ENCODE measurements at places on chromosomes 3 and 15.
A peak's percentile ranks its signal among the peaks of the same experiment; 100 is the strongest.

DNA sequence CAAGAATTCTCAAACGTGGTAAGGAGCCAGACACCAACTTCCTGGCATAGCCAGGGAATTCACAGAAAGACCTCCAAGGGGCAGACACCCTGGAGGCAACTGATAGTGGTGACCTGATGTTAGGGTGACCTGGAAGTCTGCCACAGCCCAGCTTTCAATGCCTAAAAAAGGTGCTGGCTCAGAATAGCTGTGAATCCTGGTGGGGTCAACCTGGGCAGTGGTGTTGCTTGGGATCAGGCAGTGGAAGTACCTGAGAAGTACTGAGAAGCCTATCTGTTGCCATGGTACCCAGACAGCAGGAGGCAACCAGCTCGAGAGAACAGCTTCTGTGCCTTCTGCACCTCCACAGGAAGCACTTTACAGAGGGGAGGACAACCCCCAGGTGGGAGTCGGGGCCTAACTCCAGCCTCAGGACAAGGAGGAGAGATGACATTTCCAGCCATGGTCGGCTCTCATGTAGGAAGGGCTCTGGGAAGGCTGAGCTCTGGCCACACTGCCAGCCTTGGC is 55.4 kb upstream of the LARS2 start:
- DNase-seq: no peak

- no peak for DNase-seq
Measured at GRCh38 chr3:186985661-186986364, 55.5 kb downstream of the ST6GAL1 start.

DNA sequence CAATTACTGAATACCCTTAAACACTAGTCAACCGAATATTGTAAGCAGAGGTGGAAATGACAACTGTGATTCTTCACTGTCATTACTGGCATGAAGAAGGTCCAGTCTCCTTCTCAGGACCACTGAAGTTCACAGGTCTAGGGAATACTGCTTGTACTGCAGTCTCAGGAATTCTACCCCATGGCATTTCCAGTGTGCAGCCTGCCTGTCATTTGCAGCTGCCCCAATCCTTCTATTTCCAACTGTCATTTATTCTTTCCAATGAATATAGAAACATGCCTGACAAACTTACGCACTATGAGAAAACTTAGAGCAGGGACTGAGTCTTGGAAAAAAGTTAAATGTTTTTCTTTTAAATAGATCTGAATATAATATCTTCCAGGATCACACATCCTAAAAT is 308.0 kb upstream of the THBS1 start:
- no peak for DNase-seq

- no peak for DNase-seq
Measured at GRCh38 chr3:130823241-130823884, 70.5 kb upstream of the ATP2C1 start.

DNA sequence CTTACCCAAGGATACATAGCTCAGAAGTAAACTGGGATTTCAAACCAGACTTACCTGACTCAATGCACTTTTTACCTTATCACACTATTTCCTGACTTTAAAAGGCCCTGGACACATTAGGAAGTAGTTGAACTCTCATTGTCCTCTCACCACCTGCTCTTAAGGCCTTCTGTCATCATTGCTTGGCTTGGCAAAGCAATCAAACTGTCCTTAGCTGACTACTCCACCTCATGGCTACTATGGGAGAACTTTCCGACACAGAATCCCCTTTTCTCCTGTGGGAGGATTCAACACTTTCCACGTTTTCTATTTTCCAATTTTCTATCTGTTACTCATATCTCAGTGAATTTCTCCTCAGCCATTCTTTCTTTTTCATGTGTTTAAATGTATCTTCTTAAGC is 55.4 kb downstream of the ZNF148 start:
- peak; percentile 35 for DNase-seq

DNA sequence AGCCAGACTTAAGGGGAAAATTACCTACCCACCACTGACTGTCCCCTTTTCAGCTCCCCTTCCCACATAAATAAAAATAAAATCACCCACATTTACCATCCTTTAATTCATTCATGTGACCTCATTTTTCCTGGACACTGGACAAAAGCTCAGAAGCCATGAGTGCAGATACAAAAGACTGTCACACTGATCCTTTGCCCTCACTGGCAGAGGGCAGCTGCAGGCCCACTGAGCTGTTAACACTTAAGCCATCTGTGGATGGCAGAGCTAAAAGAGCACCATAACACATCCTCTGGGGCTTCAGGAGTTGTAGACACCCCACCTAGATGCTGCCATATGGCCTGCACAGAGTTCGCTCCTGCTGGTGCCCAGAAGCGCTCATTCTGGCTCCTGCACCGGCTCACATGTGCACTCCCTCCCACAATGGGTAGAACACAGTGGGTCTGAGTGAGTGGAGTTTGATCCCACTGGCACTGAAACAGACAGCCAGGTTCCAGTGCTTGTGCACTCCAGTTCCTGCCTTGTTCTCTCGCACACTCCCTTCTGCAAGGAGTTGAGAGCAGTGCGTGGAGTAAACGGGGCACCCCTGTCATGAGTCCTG is 38.8 kb downstream of the EDC3 start:
- DNase-seq: no peak

- no peak for DNase-seq
Measured at GRCh38 chr15:79677241-79677640, 219.6 kb downstream of the MTHFS start.

GRCh38 chr3:13860001-13860400 is 19.9 kb downstream of the WNT7A start:
- DNase-seq: peak; percentile 61

GRCh38 chr15:58431221-58432149 is at the start of gene LIPC:
Gene LIPC (plus strand): TSS chr15:58431991. CDS start chr15:58432033, 42 bp downstream.
- no peak for DNase-seq

GRCh38 chr3:27326202-27326601 is 43.0 kb downstream of the NEK10 start:
- no peak for DNase-seq

- DNase-seq: no peak
Measured at GRCh38 chr15:93159930-93160329, 70.9 kb upstream of the RGMA start.

DNA sequence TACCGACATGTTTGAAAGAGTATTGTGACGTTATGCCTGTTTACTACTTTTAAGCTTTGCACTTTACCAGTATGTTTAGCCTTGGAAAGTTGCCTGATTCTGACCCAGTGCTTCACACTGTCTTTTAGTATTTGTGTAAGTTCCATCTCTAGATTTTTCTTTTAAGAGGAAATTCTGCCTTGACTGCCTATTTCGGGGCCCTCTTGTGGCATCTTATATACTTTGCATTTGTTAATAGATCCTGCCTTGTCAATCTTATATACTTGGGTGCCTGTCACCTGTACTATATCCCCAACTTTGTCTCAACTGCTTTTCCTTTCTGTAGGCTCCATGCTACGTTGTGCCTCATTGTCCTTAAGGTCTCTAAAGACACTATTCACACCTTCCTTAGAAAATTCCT is 244.6 kb downstream of the STXBP5L start:
- peak; percentile 4 for DNase-seq

DNA sequence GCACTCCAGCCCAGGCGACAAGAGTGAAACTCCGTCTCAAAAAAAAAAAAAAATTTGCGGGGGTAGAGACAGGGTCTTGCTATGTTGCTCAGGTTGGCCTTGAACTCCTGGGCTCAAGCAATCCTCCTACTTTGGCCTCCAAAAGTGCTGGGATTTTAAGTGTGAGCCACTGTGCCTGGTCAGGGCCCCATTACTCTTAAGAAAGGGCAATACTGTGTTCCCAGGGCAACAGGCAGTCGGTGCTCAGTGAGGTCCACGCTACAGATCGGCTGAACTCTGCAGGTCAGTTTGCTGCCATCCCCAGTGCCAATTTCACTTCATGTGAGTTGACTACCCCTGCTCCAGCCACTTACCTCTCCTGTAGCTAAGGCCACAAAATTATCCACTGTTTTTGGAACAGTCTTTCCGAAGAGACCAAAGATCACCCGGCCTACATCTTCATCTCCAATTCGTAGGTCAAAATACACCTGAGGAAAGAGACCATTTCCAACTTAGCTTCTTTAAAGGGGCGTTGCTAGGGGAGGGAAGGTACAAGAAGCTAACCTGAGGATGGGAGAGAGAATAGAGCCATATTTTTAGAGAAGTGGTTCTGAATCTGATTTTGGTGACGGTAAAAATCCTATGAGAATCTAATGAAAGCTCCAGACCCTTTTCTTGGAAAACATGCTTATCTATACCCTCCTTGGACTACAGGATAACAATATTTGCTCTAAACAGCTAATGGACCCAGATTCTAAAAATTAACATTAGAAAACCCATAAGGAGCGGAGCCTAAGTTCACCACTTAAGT is 939 bp downstream of the PPIB start:
- DNase-seq: no peak

DNA sequence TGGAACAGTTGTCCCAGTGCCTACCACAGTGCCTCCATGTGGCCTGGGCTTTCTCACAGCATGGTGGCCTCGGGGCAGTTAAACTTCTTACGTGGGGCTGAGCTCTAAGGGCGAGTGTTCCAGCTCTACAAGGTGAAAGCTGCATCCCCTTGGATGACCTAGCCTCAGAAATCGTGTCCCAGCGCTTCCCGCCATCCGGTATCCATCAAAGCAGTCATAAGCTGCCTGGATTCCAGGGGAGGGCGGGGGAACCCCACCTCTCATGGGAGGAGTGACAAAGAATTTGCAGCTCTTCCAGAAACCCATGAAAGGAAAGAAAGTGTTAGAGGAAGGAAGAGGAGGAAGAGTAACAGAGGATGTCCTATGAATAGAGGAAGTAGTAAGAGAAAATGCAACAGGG is 45.8 kb upstream of the CCDC174 start:
- no peak for DNase-seq

- no peak for DNase-seq
Measured at GRCh38 chr15:67741308-67741707, 84.0 kb upstream of the SKOR1 start.

GRCh38 chr3:107963581-107963980 is 127.2 kb downstream of the CD47 start:
- peak; percentile 85 for DNase-seq

- DNase-seq: no peak
Measured at GRCh38 chr15:57655809-57656208, 50.7 kb upstream of the POLR2M start.

- DNase-seq: no peak
Measured at GRCh38 chr15:73021139-73021621, 31.1 kb upstream of the NEO1 start.

DNA sequence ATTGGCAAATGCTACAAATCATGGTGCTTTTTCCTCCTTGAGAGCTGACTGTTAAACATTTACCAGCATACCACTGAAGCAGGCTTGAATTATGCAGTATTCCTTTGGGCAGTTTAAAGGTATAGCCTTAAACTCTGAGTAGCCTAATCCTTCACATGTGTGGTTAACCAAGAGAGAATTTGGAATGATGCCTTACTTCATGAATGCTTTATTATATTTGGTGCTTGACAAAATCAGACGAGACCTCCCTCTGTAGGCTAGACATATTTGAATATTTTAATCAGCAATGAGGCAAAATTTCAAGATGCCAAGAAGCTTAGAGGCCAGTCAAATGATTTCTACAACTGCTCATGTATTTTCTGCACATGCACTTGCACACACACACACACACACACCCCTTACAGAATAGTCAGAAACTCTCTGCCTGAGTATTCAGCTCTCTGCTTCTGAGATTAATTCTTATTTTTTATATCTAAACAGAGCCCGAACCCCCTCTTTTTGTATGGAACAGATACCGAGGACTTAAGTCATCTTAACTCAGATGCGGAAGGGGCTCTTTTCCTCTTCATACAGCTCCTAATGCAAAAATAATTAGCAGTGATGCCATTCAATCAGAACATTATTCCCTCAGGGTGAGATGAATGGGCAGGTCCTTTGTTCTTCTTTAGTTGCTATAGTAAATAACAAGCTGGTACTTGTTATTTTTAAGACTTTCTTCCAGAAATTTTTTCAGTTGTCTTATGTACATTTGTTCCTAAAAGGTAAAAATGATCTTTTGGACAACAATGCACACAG is 195.5 kb upstream of the TMC3 start:
- DNase-seq: no peak

DNA sequence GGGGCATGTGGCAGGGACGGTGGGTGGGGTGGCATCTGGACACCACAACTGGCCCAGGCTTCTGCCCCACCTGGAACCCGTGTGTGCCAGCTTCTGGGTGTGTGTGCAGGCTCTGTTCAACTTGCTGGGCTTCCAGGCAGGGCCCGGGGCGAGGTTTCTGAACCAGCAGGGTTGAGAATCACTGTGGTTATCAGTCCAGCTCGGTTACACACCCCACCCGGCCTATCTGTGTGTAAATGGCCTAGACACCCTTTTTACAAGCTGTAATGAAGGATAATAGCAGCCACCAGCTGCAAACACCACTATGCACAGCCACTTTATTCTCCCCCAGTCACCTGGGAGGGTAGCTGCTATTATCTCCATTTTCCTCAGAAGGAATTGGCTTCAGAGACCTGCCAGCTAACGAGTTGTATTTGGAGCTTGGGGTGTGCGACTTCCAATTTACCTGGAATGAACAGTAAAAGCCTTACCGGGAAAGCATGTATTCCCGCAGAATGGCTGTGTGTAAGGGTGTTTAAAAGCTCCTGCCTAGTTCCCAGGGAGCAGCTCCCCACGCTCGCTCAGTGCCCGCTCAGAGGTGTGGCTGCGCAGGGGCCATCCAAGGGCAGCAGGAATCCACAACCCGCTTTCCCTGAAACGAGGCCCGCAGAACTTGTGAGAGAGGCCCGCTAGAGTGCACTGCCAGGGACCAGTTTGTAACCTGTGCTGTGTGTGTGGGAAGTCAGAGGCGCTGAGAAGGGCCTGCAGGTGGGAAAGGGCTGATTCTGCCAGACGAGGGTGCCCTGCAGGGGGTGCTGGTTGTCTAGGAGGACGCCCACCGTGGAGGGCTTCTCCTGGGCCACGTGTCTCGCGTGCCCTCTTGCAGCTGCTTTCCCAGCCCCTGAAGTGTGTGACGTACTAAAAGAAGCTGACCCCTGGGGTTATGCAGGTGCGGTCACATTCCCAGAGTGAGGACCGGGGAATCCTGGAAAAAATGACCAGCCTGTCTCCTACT is 83.5 kb downstream of the C3orf70 start:
- DNase-seq: no peak

DNA sequence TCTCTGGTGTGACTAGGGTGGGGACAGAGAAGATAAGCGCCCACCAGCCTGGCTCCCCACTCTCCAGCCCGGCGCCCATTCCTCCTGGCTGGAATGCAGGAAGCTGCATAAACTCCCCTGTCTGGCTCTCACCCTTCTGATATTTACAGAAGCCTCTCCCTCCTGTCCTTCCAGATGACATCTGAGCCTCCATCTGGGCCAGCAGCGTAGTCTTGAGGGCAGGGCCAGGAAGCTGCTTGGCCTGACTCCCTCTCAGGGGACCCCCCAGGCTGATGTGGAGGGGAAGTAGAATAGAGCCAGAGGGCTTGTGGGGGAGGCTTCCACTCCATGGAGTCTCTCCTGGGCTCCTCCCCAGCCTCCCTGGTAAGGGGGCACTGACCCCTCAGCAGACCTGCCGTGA is 49.9 kb downstream of the LINGO1 start:
- no peak for DNase-seq

- no peak for DNase-seq
Measured at GRCh38 chr3:165283328-165283727, 87.1 kb upstream of the SLITRK3 start.
